Stimulated activated CD4-positive, alpha-beta T cell treated with anti-CD3 and anti-CD28 coated beads, TNF-alpha, amount 100 ng/mL, for 24 hours (primary cell): ENCODE measurements at places on chromosomes 3 and 15.

- DNase-seq = no peak
Measured at GRCh38 chr3:150210461-150211110, 197.5 kb upstream of the TSC22D2 start.

DNA sequence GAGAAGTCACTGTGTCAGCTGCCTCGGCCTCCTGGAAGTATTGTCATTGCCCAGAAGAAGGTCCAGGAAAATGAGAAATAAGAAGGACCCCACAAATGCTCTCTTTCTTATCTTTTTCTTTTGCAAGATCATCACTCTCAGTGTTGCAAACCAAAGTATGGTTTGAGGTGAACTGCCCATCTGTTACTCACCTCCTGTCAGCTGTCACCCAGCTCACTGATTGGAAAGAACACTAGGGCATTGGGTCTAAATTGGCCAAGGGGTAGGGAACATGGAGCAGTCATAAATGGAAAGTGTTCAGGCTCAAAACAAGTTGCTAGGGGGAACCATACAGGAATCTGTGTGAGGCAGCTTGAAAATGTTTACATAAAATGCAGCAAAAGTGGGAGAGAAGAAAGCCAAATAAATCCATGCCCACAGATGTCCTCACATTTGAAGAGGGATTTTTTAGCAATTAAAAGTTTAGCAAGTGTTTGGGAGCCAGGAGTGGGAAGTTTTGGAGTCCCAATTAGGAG is 431.2 kb upstream of the THBS1 start:
- no peak for DNase-seq

DNA sequence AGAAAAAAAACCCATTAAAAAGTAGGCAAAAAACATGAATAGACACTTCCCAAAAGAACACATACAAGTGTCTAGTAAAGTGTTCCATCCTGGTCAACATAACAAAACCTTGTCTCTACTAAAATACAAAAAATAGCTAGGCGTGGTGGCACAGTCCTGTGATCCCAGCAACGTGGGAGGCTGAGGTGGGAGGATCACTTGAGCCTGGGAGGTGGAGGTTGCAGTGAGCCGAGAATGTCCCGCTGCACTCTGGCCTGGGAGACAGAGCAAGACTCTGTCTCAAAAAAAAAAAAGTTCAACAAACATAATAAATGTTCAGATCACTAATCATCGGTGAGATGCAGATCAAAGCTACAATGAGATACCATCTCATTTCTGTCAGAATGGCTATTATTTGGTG is 43.5 kb upstream of the OSBPL11 start:
- no peak for DNase-seq

DNA sequence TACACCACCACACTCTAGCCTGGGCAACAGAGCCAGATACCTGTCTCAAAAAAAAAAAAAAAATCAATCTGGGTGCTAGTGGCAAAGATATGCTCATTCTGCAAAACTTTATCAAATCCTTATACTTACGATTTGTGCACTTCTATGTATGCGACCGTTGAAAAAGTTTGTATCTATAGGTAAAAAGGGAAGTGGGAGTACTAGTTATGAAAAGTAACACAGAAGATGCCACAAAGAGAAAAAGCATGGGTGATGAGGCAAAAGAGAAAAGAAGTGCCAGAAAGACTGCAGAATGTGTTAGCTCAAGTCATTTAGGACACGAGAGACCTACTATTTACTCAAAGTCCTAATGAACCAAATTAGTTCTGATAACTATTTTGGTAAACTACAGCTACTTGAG is 407.8 kb downstream of the SHQ1 start:
- DNase-seq = no peak

DNA sequence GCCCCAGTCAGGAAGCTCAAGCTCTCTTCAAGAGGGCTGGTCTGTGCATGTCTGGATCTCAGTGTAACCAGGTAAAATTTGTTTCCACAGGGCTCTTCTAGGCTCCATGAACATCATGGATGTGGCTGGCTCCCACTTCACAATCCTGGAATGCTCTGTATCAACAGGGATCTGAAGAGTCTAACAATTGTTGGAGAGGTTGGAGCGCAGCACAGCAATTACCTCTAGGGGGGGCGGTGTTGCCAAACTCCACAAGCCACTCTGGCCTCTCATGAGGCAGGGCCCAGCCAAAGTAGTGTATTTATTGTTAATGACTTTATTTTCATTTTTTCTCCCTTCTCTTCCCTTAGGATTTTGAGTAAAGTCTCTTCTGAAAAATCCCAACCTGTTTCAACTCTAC is 6.1 kb upstream of the EIF2B5 start:
- no peak for DNase-seq

GRCh38 chr3:49534581-49535441 is 19.5 kb upstream of the BSN start:
- DNase-seq = no peak

- DNase-seq = no peak
Measured at GRCh38 chr3:8702560-8702959, 31.0 kb upstream of the CAV3 start.

- no peak for DNase-seq
Measured at GRCh38 chr3:165256554-165257065, 60.4 kb upstream of the SLITRK3 start.
